ENCODE measurements at places on chromosomes 16 and 17.

DNA sequence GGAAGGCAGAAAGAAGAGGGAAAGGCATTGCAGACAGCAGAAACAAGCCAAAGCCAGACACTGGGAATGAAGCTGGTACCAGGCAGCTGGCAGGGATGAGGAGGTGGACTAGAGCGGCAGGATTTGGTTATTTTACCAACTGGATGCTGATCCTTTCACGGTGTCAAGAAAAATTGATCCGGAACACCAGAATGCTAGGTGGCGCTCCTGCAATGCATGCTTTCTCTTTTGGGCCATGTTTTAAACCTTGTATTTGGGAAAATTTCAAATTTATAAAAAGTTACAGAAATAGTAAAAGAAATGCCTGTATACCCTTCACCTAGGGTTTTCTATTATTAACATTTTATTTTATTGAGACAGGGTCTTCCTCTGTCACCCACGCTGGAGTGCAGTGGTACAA lies 224.7 kb downstream of the SOX9 start:
- no peak for DNase-seq

DNA sequence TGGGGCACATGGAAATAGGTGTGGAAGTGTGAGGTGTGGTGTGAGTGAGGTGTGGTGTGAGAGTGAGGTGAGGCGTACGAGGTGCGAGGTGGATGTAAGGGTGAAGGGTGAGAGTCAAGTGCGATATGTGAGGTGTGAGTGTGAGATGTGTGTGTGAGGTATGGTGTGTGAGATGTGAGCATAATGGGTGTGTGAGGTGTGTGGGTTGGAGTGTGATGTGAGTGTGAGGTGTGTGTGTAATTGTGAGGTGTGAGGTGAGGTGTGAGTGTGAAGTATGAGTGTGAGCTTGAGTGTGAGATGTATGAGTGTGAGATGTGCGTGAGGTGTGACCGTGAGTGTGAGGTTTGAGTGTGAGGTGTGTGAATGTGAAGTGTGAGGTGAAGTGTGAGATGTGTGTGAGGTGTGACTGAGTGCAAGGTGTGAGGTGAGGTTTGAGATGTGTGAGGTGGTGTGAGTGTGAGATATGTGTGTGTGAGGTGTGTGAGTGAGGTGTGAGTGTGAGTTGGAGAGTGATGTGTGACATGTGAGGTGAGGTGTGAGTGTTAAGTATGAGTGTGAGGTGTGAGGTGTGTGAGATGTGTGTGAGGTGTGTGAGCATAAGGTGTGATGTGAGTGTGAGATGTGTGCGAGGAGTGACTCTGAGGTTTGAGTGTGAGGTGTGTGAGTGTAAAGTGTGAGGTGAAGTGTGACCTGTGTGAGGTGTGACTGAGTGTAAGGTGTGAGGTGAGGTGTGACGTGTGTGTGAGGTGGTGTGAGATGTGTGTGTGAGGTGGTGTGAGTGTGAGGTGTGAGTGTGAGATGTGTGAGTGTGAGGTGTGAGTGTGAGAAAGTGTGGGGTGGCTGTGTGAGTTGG lies 354.0 kb downstream of the FOXL1 start:
- no peak for DNase-seq

DNA sequence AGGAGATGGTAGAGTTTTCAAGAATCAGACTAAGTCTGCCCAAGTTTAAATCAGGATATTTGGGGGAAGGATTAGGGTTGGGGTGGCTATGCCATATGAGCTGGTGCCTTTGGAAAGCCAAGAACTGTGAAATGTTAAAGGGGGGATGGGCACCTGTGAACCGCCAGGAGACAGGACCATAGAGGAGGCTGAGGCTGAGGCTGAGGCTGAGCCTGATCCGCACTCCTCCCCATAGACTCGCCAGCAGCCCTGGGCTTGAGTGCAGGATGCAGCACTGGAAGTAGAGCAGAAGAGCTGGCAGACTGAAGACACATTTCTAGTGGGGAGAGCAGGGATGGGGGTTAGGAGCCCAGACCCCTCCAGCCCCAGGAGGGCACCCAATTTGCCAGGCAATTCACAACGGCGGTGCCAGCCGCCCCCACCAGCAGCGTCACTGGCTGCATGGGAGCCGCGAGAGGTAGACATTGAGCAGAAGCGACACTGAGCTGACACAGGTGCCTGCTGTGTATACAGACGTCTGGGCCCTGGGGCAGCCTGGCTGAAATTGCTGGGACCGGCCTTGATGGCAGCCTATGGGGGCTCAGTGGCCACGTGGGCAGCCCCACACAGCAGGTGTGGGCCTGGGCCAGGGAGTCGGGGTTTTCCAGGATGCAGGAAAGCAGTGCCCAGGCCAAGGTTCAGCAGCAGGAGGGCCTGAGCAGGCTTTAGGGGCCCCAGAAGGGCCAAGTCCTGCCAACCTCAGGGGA lies 9.2 kb downstream of the PIMREG start:
- DNase-seq, result no peak

- no peak for DNase-seq
Observed at GRCh38 chr16:4265676-4266075, 7.1 kb downstream of the TFAP4 start.

DNA sequence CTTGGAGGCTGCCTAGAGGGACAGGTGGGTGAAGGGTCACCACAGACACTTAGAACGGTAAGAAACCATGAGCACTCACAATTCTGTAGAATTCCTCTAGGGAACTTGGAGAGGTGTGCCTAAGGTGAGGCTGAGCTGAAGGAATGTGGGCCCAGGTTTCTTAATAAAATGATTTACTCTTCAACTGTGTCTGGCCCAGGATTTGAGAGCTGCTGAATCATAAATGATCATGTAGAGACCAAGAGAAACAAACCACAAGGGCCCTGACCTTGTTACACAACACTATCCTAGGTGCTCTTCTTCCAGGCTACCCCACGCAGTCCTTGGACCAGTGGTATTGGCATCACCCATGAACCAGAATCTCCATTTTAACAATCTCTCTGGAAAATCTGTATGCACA lies 27.7 kb downstream of the ZNF18 start:
- DNase-seq, result no peak

DNA sequence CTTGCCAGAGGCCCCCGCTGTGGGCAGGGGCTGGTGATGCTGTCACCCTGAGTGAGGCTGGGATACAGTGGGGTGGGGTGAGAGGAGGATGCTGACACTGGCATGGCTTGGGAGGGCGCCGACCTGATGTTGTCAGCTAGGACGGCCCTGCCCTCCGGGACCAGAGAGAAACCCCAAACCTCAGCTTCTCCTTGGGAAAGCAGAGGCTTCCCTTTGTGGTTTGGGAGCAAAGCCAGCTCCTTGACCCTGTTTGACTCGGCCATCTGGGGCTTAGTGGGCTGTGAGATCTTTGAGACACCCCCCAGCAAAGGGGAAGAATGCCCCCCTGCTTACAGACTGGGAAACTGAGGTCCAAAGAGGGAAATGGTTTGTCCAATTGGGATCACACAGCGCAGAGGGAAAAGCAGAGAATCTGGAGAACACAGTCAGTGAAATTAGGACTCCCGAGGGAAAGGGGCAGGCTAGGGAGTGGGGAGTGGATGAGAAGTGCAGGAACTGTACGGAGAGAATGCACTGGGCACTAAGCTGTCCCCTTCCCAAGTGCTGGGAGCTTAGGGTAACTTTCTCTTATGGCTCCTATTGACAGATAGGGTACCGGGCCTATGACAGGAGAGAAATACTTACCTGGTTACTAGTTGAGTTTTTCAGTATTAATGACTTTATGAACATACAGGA lies 40.7 kb upstream of the DLX4 start:
- DNase-seq, result no peak

GRCh38 chr17:43803758-43804157 lies 23.5 kb downstream of the CFAP97D1 start:
- no peak for DNase-seq

- DNase-seq, result no peak
Observed at GRCh38 chr17:53950207-53950857, 127.6 kb downstream of the KIF2B start.

GRCh38 chr16:67931712-67932461 lies at the start of gene CTRL:
Gene CTRL (minus strand): TSS chr16:67931862. CDS start chr16:67931852, 10 bp downstream.
- no peak for DNase-seq

DNA sequence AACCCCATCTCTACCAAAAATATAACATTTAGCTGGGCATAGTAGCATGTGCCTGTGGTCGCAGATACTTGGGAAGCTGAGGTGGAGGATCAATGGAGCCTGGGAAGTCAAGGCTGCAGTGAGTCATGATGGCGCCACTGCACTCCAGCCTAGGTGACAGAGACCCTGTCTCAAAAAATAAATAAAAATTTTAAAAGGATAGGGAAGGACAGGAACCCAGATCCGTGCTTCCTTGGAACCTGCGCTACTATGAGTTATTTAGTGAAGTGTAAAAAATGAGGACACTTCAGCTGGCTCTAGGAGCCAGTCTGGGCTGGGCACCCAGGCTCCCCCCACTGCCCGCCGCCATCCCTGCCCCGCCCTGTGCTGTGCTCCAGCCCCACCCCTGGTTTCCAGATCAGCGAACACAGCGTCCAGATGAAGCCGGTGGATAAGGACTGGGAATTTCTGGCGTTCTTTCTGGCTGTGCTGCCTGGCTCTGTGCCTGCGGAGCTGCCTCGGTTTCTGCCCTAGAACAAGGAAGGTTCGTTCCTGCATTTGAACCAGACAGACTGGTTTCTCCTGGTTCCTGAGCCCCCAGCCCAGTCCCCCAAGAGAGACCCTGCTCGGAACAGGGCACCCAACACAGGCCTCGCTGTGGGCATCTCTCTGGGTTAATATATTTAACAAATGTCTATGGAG lies 18.5 kb downstream of the PLLP start:
- DNase-seq, result peak; percentile 47

DNA sequence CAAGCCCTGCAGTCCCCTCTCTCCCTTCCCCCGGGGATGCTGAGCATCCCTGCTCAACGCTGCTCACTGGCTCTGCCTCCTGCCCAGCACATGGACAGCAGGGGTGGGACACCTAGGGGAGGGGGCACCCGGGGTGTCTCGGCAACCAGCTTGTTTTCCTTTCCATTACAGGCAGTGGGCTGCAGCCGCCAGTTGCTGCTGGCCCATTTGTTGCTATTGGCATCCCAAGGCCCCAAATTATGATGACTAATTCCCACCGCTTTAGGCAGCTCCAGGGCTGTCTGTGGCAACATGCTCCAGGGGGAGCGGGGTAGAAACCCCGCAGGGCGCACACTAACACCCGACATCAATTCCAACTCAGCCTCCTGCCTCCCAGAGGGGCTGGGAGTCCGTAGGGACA lies 4.9 kb downstream of the SDK2 start:
- no peak for DNase-seq

- peak; percentile 59 for DNase-seq
Observed at GRCh38 chr16:58128711-58129096, 477 bp downstream of the CFAP20 start.

GRCh38 chr16:85464383-85465305 lies 148.5 kb upstream of the GSE1 start:
- peak; percentile 59 for DNase-seq

DNA sequence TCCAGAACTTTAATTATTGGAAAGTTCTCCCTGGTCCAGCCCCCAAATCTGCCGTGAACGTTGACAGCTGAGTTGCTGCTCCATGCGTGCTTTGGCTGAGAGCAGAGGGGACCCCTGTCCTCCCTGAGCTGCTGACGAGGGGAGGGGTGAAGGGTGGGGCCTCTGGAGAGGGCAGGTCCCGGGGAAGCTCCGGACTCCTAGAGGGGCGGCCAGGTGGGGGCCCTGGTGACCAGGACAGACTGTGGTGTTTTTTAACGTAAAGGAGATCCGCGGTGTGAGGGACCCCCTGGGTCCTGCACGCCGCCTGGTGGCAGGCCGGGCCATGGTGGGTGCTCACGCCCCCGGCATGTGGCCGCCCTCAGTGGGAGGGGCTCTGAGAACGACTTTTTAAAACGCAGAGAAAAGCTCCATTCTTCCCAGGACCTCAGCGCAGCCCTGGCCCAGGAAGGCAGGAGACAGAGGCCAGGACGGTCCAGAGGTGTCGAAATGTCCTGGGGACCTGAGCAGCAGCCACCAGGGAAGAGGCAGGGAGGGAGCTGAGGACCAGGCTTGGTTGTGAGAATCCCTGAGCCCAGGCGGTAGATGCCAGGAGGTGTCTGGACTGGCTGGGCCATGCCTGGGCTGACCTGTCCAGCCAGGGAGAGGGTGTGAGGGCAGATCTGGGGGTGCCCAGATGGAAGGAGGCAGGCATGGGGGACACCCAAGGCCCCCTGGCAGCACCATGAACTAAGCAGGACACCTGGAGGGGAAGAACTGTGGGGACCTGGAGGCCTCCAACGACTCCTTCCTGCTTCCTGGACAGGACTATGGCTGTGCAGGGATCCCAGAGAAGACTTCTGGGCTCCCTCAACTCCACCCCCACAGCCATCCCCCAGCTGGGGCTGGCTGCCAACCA lies at the start of gene MC1R:
MC1R (plus strand) TSS at position 410 of the 895 bp plus-strand sequence; CDS start at position 807, 397 bp downstream.
- DNase-seq, result no peak

- no peak for DNase-seq
Observed at GRCh38 chr16:72426386-72426785, 254.4 kb upstream of the PMFBP1 start.

DNA sequence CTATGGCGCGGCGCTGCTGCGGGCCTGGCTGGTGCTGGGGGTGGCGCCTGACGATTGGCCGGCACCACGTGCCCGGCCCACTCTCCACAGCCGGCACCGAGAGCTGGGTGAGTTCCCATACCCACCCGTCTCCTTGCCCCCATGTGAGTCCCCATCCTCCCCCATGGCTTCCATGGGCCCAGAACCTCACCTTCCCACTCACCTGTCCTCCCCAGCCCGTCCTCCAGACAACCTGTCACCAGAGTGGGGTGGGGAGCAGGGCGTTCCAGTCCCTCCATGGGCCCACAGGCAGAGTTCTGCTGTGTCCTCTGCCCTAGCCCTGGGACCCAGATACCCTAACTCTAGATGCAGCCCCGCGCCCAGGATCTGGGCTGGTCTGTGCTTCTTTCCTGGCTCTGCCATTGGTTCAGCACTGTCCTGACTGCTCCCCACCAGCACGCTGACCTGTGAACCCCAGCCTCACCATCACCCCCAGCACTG lies 5.5 kb downstream of the ARMC5 start:
- DNase-seq, result no peak

GRCh38 chr16:11370084-11370931 lies 25.0 kb downstream of the RMI2 start:
- no peak for DNase-seq

DNA sequence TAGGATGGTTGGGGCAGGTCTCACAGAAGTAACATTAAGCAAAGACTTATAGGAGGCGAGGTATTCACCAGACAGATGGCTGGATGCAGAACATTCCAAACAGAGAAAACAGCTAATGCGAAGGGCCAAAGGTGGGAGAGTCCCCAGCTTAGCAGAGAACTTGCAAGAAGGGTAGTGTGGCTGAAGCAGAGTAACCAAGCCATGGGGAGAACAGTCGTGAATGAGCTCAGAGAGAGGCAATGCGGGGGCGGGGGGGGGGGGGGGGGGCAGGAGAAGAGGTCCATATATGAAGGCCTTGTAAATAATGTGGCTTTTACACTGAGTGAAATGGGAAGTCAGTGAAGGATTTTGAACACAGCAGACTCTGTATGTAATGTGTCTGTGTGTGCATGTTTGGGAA lies 81.3 kb downstream of the SMG6 start:
- DNase-seq, result no peak

Data from NCI-H1417 (cell line).